CD4-positive, alpha-beta T cell treated with Interferon alpha-2 for 1 hour (primary cell): ENCODE measurements at places on chromosomes 6 and 20.
A peak's percentile ranks its signal among the peaks of the same experiment; 100 is the strongest.

DNA sequence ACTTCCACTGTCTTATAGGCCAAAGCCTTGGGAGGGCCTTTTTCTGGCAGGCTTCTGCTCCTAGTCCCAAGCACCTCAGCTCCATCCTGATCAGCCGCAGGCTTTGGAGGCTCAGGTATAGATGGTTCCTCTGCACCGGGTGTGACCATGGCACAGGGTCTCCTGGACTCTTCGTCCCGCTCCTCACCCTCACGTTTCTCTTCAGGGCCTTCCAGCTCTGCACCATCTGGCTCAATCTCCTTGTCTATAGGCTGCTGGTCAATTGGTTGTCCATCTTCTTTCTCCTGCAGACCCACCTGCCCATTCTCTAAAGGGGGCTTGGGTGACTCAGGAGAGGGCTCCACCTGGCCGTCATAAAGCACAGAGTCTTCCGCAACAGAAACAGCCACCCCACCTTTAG, 37.0 kb downstream of the BFSP1 start:
- no peak for DNase-seq

DNA sequence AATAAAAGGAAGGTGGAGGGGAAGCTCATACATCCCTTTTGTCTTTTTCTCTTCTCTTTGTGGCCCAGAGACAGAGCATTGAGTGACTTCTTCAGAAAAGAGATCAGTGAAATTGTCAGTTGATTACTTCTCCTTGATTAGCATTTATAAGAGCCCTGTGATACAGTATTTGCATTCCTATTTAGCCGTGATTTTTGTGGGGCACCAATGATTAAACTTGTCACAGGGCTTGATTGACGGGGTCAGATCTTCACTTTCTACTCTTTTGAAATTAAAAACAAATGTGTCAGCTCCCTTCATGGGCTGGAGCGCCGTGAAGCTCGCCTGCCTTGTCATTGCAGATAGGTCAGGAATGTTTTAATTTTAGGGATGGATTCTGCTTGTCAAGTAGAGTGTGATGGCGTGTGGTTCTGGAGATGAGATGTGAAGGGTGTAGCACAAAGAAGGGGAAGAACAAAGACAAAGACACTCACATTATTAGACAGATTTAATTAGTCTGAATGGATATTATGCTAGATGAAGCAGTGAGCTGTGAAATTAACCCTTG, 166.8 kb downstream of the ZNF217 start:
- no peak for DNase-seq

DNA sequence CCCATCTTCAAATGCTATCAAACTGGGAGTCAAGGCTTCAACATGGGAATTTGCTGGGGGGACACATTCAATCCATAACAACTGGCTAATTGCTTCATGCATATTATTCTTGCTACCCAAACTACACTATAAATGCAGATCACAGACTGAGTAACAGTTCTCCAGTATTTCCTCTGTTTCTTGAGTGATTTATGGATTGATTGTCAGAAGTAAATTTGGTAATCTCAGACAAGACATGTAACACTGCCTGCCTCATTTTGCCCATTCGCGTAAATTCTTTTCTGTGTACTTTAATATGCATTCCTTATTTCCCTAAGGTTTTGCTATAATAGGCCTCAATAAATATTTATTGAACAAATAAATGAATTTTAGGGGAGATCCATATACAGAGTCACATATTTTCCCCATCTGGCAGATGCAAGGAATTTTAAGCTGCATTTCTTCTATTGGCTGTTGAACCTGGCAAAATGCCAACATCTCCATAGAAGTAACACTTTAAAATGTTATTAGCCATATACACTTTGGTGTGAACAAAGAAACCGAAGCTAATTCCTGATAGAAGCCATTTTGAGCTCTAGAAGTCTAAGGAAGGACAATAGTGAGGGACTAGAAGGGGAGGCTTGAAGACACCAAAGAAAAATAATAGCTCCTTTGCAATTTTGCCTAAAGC, 98.2 kb downstream of the QRSL1 start:
- DNase-seq = no peak

- DNase-seq = no peak
Observed at GRCh38 chr6:110517034-110517433, 40.6 kb upstream of the SLC22A16 start.

DNA sequence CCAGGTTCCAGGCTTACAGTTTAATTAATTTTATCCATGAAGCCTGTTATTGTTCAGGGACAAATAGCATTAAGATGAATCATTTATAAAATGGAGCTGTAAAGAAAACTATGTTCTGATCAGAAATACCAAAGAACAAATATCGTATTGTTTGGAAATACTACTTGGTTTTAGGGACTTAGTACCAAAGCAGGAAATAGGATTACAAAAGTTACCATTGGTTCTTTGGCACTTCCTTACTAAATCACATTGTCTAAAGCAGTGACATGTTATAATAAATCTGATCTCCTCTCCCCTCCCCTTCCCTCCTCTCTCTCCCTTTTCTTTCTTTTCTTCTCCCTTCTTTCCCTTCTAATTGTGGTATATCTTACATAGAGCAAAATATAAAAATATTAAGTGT, 29.6 kb downstream of the CRYBG1 start:
- no peak for DNase-seq

DNA sequence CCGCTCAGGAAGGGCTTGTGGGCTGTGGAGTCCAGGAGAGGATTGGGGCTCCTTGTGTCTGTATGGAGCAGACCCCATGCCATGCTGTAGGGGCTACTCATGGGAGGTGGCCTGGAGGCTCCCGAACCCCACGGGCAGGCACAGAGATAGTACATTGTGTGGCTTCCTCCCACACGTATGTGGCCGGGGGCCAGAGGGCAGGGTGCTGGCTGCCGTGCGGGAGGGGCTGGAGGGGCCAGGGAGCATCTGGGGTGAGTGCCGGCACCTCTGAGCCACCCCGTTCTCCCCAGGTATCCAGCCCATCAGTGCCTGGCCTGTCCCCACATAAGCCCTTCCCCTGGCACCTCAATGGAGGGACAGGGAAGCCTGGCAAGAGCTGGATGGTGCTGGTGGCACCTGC, 7.6 kb downstream of the RBBP8NL start:
- DNase-seq = no peak

DNA sequence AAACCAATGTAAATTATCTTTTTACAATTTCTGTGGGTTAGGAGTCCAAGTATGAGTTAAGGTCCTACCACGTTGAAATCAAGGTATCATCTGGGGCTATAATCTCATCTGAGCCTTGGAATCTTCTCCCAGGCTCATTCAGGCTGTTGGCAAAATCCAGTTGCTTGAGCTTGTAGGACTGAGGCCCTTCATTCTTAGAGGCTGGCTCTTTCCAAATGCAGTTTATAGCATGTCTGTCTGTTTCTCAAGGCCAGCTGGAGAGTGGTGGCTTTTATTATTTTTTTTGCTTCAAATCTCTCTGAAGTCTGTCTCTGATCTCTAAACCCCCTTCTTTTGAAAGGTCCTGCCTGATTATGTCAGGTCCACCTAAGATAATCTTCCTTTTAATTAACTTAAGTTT, 177.2 kb upstream of the ASCC3 start:
- DNase-seq = no peak

DNA sequence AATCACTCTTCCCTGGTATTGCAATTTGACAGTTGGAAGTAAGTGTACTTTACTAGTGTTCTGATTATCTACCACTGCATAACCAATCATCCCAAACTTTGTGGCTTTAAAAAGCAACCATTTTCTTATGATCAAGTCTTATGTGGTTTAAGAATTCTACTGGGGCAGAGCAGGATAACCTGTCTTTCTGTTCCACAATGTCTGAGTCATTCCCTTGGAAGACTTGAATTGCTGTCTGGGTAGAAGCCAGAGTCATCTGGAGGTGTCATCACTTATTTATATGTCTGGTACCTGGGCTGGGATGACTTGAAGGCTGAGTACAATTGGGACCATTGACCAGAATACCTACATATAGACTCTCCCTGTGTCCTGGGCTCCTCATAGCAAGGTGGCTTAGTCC, 644.3 kb downstream of the HDGFL1 start:
- DNase-seq = no peak

- no peak for DNase-seq
Observed at GRCh38 chr20:62837790-62838127, 20.9 kb downstream of the COL9A3 start.

DNA sequence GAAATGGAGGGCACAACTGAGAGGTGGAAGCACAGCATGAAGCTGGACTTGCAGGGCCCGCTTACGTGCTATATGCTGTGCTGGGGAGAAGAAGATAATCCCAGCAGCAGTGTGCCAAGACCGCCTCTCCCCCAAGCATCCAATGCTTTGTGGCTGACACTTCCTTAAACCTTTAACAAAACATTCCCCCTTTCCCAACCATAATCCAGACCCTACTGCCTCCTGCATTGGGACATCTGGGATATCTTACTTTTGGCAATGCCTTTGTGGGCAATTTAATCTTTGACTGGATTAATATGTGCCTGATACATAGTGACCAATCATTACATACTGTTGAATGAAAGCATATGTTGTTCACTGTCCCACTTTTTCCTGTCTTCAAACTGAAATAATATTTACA, 3.1 kb upstream of the TENT5A start:
- DNase-seq = no peak

DNA sequence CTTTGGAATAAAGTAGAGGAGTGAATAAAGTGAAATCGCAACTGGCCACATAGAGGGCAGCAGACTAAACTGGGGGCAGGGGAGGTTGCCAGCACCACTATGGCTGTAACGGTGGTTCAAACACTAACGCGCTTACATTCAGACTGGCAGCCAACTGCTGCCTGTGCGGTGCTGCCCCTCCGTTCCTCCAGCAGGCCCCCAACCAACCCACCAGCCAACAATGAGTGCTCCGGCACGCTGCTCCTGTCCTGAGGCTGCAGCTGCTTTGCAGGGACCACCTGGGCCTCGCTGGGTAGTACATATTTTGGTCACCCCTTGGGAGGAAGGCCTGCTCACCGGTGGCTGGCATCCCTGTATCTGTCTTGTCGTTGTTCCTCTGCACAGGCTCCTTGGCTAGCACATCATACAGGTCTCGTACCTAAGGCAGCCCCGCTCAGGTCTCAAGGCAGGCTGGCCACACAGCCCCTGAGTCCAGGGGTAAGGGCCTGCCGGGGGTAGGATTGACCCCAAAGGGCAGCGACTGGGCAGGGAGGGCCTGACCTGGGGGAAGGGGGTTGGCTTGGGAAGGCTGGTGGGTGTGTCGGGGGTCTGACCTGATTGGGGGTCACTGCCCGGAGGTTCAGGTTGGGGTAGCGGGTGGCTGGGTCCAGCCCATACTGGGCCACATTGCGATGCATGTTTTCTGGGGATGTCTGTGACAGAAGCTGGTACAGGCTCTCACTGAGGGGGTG, 6.3 kb downstream of the MICAL1 start:
- DNase-seq = no peak

GRCh38 chr6:4660377-4661321, 115.6 kb upstream of the CDYL start:
- no peak for DNase-seq

- DNase-seq = peak; percentile 66
Observed at GRCh38 chr20:53899351-53900167, 170.8 kb downstream of the BCAS1 start.

DNA sequence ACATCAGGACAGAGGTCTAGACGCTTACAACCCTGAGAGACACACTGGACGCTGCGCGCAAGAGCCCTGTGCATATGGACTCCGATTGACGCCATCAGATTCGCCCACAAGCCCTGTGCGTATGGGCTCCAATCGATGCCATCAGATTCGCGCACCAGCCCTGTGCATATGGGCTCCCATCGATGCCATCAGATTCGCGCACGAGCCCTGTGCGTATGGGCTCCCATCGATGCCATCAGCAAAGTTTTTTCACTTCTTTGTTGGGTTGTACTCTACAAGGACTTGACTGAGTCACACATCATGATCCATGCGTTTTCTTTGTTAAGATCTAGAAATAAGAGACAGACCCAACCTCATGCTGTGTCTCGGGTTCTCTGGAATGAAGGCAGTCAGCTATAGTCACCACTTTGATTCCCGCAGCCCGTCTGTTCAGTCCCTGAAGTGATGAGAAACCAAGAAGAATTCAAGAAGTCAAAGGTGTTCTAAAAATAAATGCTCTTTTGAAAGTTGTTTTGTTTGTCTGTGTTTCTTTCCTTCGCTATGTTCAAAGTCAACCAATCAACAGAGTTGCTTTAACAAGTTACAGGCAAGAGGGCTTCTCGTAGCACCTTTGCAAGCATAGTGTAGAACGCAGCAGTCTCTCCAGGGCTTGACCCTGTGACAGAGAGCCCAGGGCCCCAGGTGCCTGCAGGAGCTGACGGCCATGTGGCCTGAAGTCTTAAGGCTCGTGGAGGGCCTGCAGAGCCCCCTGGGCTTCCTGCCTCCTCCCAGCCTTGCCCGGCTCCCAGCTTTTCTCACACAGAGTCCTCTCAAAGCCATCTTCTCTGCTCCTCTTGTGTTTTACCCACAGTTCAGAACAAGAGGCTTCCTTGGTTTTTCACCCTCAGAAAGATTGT, 7.9 kb downstream of the RPS6KA2 start:
- no peak for DNase-seq

DNA sequence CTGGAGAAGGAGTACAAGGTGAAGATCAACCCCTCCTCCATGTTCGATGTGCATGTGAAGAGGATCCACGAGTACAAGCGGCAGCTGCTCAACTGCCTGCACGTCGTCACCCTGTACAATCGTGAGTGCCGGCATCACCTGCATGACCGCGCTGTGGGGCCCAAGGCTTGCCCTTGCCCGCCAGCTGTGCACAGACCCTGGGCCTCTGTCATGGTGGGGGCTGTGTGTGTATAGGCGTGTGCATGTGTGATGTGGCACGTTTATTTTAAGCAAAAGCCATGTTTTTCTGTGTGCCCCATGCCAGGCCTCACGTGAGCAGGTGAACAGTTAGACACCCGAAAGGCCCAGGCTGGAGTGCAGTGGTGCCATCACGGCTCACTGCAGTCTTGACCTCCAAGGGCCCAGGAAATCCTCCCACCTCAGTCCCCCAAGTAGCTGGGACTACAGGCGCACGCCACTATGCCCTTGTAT, 36.3 kb downstream of the PYGB start:
- DNase-seq = no peak

DNA sequence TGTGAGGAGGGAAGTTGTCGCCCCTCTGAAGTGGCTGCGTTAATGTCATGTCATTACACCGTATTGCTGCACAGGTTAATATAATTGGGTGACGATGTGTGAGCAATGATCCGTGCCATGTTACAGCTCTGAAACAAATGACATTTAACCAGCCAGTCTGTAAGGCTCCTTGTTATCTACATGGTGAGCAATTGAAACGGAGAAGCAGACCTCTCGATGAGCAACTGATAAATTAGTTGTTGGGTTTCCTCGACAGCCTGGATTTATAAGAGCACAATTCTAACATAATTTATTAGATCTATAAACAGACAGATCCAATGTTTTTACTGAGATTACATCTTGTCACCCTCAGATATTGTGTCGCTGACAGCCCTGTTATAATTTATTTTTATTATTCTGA, 49.9 kb upstream of the MAFB start:
- DNase-seq = no peak

DNA sequence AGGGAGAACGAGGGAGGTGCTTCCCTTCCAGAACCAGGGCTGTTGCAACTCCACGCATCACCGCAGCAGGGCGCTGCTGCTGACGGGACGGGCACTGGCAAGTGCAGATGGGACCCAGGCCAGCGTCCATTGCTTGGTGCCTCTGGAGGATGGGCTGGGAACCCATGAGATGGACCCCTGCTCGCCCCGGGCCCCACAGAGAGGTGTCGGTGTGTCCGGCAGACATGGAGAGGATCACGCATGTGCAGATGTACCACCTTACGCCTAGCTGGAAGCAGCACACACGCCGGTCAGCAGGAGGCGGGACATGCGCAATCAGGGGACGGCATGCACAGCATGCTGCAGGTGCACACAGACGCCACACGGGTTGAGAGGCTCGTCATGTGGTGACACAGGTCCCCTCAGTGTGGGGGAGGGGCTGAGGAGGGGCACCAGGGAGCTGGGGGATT, 5.7 kb downstream of the CABLES2 start:
- no peak for DNase-seq
